PC-9 (cell line): ENCODE measurements at places on chromosomes 5 and 9. TPM values are rescaled to one million over a fixed set of nuclear protein-coding genes. Genes with fewer than 3 reads are reported as not detected.

GRCh38 chr5:158714049-158714643, 385.6 kb downstream of the EBF1 start:
- no peaks in the 10 kb centered on the region for H3K36me3 ChIP-seq
- H3K27me3 ChIP-seq, result peaks cover 46% of the 10 kb centered on the region
- H3K27ac ChIP-seq, result no peak overlapping the region
- no peak overlapping the region for H3K4me3 ChIP-seq

ARHGEF37 gene
- 5.5 and 8.6 TPM in 2 replicates for total RNA-seq

PCDHA9 gene
- total RNA-seq, result not detected in 2 replicates

TEX48 gene
- total RNA-seq, result not detected in 2 replicates

PAX5 gene
- not detected in 2 replicates for total RNA-seq

DNA sequence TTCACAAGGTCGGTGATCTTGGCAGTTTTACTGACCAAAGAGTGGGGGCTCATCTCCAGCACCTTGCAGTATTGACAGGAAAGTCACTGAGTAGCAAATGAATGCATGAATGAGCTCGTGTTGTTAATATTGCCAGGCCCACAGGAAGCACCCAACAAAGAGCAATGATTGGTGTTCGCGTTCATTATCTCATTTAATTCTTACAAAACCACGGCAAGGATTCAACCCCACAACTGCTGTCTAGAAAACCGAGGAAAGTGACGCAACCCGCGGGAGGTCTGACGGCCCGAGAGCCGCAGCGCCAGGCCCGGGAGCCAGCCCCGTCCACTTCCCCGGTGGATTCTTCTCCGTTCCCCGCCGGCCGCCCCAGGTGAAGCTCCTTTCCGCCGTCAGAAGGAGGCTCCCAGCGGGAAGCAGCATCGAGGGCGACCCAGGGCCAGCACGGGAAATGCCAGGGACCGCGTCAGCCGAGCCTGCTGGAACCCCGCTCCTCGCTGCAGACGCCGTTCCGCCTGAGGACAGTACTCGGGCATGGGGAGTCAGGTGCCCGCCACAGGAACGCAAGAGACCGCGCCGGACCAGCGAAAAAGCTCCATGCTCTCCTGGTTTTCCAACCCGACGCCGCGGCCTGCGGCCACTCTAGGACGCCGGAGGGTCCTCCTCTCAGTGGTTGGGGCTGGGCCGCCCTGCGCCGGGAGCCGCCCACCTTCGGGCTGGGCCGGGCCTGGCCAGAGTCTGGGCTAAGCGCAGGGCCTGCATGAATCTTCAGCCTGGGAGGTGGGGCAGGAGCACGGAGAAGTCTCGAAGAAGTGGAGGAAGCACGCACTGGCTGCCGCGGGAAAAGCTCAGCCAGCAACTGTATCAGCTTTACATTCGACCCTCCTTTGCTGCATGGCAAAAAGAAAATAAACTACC, 19.8 kb upstream of the FER start:
- H3K27me3 ChIP-seq, result no peaks in the 10 kb centered on the region
- no peaks in the 10 kb centered on the region for H3K36me3 ChIP-seq
- peaks cover 37% of the 10 kb centered on the region for H3K4me1 ChIP-seq
- peak; percentile 93 for DNase-seq
- peak overlapping the region; percentile 78 for H3K27ac ChIP-seq

GRCh38 chr9:132793606-132794580, 84.2 kb downstream of the AK8 start:
- H3K27me3 ChIP-seq, result peaks cover 22% of the 10 kb centered on the region
- H3K4me3 ChIP-seq, result no peak overlapping the region
- H3K4me1 ChIP-seq, result no peaks in the 10 kb centered on the region
- no peaks in the 10 kb centered on the region for H3K36me3 ChIP-seq

DNA sequence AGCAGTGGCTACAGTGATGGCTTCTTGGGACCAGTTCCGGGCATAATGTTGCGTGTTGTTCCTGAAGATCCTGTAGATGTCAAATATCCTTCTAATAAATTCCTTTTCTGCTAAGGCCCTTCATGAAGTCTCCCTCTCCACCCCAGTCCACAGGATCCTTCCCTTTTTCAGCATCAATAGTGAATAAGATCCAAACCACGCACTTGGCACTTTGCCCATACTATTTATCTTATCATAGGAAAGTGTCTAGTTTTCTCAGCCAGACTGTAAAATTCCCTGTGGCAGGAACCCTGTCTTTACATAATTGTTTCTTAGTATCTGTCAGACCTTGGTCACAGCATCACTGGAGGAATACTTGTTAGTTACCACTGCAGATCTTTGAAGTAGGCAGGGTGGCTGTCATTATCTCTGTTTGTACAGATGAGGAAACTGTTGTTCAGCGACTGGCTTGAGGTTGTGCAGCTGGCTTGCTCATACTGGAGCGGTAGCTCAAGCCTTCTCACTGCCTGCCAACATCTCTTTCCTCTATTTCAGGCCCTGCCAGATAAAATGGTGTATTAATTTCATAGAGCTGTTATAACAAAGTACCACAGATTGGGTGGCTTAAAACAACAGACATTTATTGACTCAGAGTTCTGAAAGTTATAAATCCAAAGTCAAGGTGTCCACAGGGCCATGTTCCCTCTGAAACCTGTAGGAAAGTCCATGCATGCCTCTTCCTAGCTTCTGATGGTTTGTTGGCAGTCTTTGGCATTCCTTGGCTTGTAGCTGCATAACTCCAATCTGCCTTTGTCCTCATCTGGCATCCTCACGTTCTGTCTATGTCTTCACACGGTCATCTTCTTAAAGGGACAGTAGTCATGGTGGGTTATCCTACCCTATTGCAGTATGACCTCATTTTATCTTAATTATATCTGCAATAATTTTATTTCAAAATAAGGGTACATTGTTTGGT, 33.5 kb upstream of the APC start:
- peaks cover 13% of the 10 kb centered on the region for H3K4me1 ChIP-seq
- H3K36me3 ChIP-seq, result no peaks in the 10 kb centered on the region
- no peak overlapping the region for H3K4me3 ChIP-seq
- H3K27me3 ChIP-seq, result no peaks in the 10 kb centered on the region
- no peak for DNase-seq

DNA sequence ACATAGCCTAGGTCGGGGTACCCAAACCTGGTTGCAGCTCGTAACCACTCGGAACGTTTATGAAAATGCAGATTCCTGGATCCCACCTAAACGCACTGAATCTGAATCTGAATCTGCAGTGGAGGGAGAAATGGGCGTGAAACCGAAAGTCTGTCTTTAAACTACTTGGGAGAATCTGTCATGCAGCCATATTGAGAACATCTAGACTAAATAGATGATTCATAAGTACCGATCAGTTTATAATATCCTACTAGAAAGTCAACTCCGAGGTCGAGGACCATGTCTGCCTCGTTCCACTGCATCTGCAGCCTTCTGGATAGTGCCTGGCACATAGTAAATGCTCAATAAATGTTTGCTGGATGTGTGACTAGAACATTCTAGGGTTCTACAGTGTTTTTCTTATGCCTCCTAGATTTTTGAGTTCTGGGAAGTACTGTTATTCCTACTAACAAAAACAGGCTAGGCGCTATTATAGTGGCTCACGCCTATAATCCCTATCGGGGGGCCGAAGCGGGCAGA, 632 bp downstream of the COQ4 start:
- DNase-seq, result no peak
- H3K27me3 ChIP-seq, result no peaks in the 10 kb centered on the region
- H3K27ac ChIP-seq, result peak overlapping the region; percentile 11
- H3K4me1 ChIP-seq, result peaks cover 26% of the 10 kb centered on the region
- peaks cover 13% of the 10 kb centered on the region for H3K36me3 ChIP-seq

SPATA31A3 gene
- not detected in 2 replicates for total RNA-seq

DNA sequence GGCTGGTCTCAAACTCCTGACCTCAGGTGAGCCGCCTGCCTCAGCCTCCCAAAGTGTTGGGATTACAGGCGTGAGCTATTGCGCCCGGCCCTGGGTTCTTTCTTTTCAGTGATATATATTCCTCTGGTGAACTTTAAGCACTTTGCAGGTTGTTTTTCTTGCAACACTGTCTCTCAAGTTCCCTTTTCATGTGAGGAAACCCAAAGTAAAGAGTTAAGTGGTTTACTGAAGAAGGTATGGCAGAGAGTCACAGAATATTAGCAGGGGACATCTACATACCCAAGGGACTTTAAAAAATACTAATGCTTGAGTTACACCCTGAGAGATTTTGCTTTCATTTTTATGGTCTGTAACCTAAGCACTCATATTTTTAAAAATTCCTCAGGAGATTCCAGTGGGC, 6.7 kb upstream of the GAPT start:
- H3K27me3 ChIP-seq, result no peaks in the 10 kb centered on the region
- H3K27ac ChIP-seq, result no peak overlapping the region
- no peak for DNase-seq
- no peaks in the 10 kb centered on the region for H3K36me3 ChIP-seq

SOWAHA gene
- not detected in 2 replicates for total RNA-seq

GRCh38 chr5:38600329-38601045, 44.0 kb upstream of the LIFR start:
- DNase-seq, result peak; percentile 52
- no peaks in the 10 kb centered on the region for H3K27me3 ChIP-seq
- no peak overlapping the region for H3K27ac ChIP-seq
- H3K36me3 ChIP-seq, result no peaks in the 10 kb centered on the region
- H3K4me1 ChIP-seq, result peaks cover 66% of the 10 kb centered on the region

GRCh38 chr5:180081481-180081880, 9.9 kb upstream of the RNF130 start:
- peaks cover 19% of the 10 kb centered on the region for H3K4me1 ChIP-seq
- peaks cover 26% of the 10 kb centered on the region; the same call in 1 of the 2 replicates for H3K27me3 ChIP-seq
- no peak overlapping the region for H3K4me3 ChIP-seq
- no peak overlapping the region for H3K27ac ChIP-seq
- H3K36me3 ChIP-seq, result no peaks in the 10 kb centered on the region

SOX30 gene
- total RNA-seq, result 0.11 TPM in 1 of 2 replicates, not detected in the other

DNA sequence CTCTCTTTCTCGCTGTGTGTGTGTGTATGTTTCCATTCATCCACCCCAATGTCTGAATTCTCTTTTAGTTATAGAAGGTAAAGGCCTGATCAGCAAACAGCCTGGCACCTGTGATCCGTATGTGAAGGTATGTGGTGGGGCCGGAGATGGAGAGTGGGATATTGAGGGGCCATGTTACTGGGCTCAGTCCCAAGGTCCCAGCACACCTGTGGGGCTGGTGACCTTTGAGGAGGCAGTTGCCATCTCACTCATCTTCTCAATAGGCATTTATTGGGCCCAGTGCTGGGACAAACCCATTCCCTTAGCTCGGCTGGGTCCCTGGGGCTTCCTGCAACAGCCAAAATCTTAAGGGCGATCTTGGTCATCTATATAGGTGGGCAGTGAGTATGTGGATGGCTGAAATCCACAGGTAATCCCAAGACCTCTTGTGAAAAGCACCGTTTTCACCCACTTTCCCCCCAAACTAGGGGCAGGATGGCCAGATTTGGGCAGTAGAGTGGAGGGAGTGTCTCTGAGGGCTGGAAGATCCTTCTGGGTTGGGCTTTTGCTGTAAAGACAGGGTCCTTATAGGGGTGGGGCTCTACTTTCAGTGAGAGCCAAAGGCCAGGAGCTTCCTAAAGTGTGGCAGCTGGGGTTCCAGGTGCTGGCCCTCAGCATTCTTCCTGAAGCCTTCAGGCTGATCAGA, 19.6 kb downstream of the RGS3 start:
- H3K27me3 ChIP-seq, result no peaks in the 10 kb centered on the region
- no peak for DNase-seq
- H3K36me3 ChIP-seq, result peaks cover 9% of the 10 kb centered on the region; the same call in 1 of the 2 replicates
- H3K4me1 ChIP-seq, result 0 out of 2 replicates have a peak, but pooled peaks cover 6% of the 10 kb centered on the region

DNA sequence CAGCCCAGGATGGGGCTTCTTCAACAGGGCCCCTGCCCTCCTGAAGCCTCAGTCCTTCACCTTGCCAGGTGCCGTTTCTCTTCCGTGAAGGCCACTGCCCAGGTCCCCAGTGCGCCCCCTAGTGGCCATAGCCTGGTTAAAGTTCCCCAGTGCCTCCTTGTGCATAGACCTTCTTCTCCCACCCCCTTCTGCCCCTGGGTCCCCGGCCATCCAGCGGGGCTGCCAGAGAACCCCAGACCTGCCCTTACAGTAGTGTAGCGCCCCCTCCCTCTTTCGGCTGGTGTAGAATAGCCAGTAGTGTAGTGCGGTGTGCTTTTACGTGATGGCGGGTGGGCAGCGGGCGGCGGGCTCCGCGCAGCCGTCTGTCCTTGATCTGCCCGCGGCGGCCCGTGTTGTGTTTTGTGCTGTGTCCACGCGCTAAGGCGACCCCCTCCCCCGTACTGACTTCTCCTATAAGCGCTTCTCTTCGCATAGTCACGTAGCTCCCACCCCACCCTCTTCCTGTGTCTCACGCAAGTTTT, 23.6 kb downstream of the PCDHGC5 start:
- no peaks in the 10 kb centered on the region for H3K27me3 ChIP-seq
- DNase-seq, result peak; percentile 20
- H3K4me3 ChIP-seq, result no peak overlapping the region
- H3K27ac ChIP-seq, result no peak overlapping the region
- H3K36me3 ChIP-seq, result peaks cover 8% of the 10 kb centered on the region; the same call in 1 of the 2 replicates

GRCh38 chr5:126877602-126878001, 100.7 kb downstream of the LMNB1 start:
- H3K4me1 ChIP-seq, result no peaks in the 10 kb centered on the region
- no peaks in the 10 kb centered on the region for H3K27me3 ChIP-seq
- H3K4me3 ChIP-seq, result no peak overlapping the region
- no peak for DNase-seq
- no peaks in the 10 kb centered on the region for H3K36me3 ChIP-seq
- H3K27ac ChIP-seq, result no peak overlapping the region

RNF224 gene
- total RNA-seq, result 3.9 and 4.7 TPM in 2 replicates
